Foreskin melanocyte (primary cell): ENCODE measurements at places on chromosomes 5 and 9.
A peak's percentile ranks its signal among the peaks of the same experiment; 100 is the strongest.

DNA sequence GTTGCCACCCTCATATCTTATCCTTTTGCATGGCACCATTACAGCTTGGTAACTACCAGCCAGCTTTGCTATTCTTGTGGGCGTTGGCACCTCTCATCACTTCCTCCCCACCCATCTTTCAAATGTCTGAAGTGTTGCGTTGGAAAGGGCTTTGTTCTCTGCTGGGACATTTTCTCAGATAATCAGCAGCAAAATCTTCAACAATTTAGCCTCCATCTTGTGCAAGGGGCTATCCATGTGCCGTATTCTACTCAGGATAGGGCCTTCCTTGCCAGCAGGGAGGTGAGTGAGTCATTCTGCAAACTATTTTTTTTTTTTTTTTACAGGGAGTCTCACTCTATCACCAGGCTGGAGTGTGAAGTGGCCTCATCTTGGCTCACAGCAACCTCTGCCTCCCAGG lies 62.1 kb upstream of the NUDT12 start:
- DNase-seq, result no peak

DNA sequence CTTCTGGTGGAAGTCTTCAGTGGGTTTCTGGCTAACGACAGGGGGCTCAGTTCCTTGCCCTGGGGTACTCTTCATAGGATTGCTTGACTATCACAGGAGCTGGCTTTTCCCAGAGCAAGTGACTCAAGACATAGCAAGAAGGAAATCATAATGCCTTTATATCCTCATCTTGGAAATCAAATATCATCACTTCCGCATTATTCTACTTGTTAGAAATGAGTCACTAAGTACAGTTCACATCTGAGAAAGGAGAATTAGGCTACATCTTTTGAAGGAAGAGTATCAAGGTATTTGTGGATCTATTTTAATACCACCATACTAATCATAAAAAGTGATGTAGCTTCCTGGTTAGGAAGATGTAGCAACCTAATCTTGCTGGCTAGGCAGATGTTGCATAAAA lies 148.2 kb upstream of the RAI14 start:
- no peak for DNase-seq

DNA sequence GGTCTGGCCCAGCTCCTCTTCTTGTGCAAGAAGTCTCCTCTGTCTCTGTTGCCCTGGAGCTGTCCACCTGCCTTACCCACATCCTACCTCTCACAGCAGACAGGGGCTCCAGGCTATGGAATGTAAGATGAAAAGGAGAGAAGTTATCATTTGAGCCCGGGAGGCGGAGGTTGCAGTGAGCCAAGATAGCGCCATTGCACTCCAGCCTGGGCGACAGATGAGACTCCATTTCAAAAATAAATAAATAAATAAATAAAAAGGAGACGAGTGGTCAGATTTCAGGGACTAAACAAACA lies 37.5 kb upstream of the DENND4C start:
- DNase-seq, result no peak

- DNase-seq, result no peak
Measured at GRCh38 chr5:82285206-82285605, 7.1 kb upstream of the RPS23 start.

GRCh38 chr9:92275541-92275940 lies 18.0 kb downstream of the IARS1 start:
- no peak for DNase-seq

DNA sequence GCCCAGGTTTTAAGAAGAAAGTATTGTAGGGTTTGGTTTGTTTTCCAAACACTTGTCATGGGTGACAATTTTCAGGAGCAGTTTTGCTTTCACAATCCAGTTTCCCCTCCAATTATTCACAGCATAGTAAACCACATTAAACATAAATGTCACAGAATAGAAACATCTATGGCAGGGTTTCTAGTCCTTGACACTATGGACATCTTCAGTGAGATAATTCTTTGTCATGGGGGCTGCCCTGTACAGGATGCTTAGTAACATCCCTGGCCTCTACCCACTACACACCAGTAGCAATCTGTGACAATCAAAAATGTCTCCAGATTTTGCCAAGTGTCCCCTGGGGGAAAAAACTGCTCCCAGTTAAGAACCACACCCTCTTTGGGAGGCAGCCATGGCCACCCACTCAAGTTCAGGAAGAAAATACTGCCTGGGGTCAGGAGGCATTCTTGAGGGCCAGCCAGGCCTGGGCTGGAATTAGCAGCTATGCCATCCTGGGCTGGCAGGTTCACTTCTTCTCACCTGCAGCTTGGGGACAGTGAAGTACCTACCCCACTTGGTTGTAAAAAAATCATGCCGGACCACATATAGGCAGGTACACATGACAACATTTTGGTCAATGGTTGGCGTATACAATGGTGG lies 116.3 kb downstream of the HSD17B3 start:
- no peak for DNase-seq

DNA sequence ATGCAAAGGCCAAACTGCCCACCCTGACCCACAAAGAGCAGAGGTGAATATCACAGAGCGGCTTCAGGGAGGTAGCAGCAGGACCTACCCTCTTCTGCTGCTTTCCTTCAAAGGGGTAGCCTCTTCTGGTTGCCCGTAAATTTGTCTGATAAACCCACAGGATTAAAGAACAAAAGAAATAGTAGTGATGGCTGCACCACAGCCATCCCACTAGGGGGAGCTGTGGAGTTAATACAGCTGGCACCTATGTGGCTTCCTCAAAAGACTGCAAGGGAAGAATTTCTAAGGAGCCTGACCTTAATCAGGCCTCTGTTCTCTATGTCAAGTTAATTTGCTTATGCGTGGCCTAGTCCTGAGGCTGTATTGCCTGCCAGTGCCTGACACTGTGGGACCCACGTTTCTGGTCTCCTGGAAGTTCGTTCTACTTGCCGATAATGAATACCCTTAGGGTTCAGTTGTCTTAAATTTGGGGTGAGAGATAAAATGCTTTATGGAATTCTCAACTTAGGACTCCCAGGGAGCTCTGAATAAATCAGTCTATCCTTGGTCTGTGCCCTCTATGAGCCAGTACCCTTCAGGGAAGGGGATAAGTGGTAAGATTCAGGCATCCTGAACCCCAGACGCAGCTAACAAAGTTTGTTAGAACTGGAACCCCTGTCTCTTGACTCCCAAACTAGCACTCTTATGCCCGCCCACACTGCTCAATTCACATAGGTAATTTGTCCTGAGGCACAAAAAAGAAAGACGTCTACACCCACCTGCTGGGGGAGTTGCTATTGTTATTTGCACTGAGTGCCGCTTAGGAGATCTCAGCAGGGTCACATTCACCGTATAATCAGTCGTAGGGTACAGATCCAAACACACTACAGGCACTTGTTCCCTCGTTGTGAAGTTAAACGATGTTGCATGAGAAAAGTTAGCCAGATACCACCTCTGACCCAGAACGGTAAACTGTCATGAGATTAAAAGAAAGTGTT lies 77.1 kb downstream of the SUSD1 start:
- peak; percentile 72 for DNase-seq

- no peak for DNase-seq
Measured at GRCh38 chr9:86600291-86600690, 246.1 kb upstream of the TUT7 start.

GRCh38 chr5:74075501-74076484 lies 449.8 kb downstream of the ARHGEF28 start:
- no peak for DNase-seq

DNA sequence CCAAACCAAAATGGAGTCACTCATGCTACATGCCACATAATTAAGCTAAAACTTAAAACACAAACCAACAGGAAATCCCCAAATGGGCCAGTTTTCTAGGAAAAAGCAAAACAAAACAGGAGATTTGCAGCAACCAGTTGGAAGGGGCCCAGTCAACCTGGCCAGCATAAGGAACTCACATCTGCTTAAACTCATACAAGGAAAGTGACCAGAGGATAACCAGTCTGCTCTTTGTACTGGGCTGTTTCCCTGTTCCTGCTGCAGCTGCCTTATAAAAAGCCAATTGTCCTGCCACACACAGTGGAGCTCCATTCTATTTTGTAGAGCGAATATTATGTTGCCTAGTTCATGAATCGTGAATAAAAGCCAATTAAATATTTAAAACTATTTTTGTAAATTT lies 29.5 kb upstream of the PTPDC1 start:
- no peak for DNase-seq

GRCh38 chr5:153445875-153446579 lies 44.4 kb upstream of the GRIA1 start:
- peak; percentile 1 for DNase-seq

DNA sequence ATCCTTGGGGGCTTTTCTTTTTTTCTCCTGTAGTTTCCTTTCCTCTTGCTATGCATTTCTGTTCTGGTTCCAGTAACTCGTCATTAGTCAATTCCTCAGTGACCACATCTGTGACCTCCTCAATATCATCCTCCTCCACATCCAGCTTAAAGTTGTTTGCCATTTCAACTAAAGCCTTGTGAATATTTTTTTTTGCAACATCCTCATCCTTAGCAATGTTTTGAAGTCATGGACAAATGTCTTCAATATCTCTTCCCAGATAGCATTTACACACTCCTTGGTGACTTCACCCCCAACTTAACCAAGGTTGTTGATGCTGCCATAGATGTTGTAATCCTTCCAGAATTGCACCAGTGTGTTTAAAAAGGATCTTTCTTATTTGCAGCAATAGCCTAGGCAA lies 14.7 kb upstream of the ADRB2 start:
- no peak for DNase-seq

DNA sequence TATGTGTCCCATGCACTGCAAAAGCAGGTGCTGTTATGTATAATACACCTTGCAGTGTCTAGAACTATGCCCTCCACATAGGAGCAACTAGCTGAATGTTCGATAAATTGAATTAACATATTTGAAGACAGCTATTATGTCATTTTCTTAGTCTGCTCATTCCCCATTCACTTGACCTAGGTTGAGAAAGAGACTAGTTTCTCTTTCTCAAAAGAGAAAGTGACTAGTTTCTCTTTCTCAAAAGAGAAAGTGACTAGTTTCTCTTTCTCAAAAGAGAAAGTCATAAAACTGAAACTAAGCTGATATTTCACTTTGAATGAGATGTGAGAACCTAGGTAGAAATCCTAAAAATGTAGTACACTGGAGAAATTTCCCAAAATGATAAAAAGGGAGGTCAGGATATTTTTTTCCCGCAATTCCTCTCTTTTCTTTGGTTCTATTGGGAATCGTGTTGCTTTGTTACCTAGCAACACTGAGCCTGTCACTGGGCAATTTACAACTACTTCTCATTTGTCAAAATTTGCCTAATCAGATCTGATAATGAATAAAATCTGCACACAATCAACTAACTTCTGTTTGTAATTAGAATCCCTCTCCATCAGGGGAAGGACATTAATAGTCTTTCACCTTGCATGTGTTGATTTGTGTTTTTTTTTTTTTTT lies 132.0 kb upstream of the GRIA1 start:
- DNase-seq, result no peak

DNA sequence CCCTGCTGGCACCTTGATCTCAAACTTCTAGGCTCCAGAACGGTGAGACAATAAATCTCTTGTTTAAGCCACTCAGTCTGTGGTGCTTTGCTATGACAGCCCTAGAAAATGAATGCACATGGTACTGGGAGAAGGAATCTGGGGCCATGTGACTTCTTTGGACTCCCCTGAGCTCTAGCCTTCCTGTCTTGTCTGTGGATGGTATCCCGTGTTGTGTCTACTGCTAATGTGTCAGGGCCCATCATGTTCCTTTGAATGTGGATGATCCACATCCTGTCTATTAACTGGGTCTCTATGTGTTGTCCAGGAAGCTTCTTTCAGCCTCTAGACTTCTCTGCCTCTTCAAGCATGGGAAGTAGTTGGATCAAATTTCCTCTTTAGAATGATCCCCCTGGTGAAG lies 25.1 kb downstream of the IL7R start:
- no peak for DNase-seq

DNA sequence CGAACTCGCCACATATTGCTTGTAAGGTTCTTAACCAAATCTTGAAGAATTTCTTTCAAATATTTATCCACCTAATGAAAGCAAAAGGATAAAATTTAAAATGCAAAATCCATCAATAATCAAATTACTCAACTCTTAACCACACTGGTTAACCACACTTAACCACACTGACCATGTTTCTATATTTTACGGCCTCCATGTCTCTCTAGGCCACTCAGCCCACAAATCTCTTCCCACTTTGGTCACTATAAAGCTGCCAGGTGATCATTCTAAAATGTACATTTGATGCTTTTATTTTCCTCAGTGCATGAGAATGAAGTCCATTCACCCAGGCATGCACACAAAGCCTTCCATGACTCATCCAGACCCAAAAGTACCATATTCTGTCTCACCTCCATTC lies 56.4 kb upstream of the OR2K2 start:
- no peak for DNase-seq
